NCI-H187 (cell line): ENCODE measurements at places on chromosomes 5 and 9.

DNA sequence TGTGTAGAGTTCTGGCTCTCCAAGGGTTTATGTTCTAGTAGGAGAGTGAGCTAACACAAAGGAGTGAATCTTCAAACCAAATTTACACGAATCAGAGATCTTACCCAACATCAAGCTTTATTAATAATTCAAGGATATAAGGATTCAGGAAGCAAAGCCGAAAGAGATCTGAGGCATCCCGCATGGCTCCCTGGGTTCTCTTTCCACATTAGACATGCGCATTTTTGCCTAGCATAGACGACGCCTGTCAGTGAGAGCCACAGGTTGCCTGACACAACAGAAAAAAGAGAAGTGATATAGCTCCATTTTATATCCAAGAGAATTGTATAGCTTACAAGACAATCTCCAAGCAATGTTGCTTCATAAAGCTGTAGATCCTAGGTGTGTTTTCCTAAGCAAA, 52.6 kb downstream of the ESM1 start:
- DNase-seq, result no peak

DNA sequence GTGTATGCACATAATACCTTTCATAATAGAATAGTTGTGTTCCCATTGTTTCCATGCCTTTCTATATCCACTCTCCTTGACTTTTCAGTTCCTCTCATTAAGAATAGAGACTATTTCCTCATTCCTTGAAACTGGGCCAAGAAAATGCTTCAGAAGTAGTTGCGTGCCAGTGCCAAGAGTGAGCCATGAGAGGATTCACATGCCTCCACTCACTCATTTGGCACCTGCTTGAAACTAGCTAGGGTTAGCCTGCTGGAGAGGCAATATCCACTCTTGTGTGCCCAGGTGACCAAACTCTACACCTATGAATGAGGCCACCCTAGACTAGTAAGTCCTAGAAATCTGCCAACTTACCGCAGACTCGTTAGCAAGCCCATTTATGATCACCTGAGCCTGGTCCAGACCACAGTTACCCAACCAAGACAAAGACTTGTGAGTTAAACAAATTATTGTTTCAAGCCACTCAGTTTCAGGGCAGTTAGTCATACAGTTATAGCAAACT, 276.3 kb downstream of the EPB41L4A start:
- DNase-seq, result no peak

GRCh38 chr5:38079620-38080402, 178.5 kb upstream of the EGFLAM start:
- DNase-seq, result no peak

DNA sequence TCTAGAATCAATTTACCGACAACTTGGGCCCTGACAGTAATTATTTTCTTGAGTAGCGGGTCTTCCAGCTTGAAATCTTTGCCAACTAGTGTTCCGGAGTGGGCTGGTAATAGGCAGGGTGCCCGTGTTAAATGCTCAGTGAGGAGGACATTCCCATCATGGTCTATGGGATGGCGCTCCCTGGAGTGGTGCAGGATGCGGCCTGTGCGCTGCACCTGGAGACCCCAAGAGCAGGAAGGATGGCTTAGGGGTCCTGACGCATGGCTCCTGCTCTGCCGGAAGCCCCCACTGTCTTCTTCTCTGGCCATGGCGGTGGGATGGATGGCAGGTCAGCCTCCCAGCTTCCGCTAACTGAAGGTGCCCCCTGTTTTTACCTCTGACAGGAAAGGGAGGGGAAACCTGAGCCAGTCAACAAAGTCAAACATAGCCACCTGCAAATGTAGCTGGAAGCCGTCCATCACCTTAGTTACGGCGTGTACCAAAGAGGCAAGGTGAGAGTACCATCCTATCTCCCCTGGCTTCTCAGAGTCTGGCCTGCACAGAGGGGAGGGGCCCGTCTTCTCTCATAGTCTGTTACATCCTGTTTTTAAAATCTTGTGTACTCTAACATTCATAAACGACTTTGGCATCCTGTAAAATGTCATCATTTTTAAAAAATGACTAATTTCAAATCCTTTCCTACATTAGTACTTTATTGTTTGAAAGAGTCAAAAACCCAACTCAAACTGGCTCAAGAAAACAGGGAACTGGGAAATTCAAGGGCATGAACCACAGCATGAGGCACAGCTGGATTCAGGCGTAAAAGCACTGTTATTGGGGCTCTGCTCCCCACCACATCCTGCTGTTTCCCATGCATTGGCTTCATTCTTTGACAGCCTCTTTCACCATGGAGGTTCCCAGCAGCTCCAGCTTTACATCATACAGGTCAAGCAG, 28.5 kb upstream of the UNC5A start:
- DNase-seq, result no peak

DNA sequence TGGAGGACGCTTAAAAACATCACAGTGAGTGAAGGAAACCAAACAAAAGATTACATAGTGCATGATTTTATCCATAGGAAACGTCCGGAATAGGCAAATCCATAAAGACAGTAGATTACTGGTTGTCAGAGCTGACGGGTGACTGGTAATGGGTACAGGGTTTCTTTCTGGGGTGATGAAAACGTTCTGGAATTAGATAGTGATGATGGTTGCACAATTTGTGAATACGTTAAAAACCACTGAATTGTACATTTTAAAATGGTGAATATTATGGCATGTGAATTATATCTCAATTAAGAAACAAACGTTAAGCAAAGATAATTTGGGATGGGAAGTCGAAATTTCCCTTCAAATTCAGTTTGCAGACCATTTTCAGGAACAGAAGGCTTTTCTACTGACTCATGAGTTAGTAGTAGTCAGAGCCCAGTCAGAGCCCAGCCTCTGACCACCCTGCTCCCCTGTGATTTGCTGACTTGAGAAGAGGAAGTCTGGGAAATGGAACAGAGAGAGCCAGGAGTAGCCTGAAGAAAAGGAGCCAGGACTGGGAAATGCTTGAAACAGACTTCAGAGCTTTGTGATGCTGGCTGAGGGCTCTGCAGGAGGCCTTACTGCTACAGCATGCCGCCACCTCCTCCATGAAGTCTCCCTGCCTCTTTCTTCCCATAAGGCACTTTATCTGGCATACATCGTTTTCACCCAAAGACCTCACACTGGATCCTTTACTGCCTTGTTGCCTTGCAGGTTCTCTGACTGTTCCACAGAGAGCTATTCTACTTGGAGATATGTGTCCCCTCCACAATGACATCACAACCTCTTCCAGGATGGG, 46.4 kb upstream of the CTNNA1 start:
- no peak for DNase-seq

DNA sequence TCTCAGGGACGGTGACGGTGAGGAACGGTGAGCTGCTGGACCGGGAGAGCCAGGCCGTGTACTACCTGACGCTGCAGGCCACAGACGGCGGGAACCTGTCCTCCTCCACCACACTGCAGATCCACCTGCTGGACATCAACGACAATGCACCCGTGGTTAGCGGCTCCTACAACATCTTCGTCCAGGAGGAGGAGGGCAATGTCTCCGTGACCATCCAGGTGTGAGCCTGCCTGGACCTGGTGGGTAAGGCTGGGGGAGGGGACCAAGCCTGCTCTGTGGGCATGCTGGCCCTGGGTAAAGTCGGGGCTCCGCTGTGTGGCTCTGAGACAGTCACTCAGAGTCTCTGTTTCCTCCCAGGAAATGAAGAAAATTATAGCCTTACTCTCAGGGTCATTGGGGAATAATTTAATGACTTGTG, 29.3 kb downstream of the CDHR2 start:
- no peak for DNase-seq

DNA sequence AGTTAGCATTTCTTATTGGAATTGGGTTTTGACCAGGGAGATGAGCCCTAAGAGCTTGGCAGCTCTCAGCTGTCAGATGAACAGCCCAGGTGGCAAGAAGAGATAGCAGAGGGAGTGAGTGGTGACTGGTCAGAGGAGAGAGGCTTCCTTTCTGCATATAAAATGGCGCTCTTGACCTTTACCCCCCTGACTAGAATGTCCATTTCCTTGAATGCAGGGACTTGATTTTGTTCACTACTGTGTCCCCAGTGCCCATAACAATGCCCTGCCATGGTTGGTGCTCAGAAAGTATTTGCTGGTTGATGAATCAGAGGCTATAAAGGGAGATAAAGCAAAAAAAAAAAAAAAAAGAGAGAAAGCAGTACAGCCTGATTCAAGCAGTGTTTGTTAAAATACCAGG, 7.2 kb downstream of the CHMP5 start:
- DNase-seq, result no peak

DNA sequence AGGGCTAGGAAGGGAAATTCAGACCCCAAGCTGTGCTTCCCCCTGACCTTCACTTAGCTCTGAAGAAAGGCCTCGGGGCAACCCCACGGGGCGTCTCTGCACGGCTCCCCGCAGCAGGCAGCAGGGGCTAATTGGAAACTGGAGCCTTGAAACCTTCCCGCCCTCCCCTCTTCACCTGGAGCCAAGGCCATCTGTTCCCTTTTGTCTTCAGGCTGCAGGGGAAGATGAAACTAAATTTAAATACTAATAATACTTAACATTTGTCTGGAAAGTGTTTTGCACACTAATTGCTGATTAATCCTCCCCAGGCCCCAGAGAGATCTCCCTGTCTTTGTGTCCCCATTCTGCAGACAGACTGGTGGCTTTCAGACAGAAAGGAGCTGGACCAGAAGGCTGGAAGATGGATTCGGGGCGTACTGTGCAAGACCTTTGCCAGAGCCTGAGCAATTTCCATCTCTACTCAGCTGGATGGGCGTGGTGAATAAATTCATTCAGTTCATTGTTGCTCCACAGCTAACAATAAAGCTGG, 34.1 kb upstream of the CPLX2 start:
- DNase-seq, result peak; percentile 21

DNA sequence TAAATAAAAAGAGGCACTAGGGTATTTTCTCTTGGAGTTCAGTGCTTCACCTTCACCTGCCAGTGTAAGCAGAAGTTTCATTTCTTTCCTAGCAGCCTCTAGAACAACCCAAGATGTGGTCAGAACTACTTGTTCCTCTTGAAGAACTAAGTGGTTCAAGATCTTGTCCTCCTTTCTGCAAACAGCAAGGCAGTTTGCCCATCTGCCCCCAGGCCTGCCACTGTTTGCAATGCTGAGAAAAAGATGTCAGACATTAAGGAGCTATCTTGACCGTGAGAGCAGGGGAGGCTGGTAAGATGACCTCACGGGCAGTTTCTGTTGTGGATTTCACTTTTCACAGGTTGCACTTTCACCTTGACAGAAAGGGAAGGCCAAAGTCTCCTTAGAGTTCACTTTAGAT, 52.0 kb upstream of the KLF4 start:
- DNase-seq, result no peak

GRCh38 chr5:90948969-90949368, 390.4 kb downstream of the ADGRV1 start:
- DNase-seq, result no peak

GRCh38 chr9:128034821-128035652, 32.1 kb downstream of the NAIF1 start:
- DNase-seq, result peak; percentile 30

DNA sequence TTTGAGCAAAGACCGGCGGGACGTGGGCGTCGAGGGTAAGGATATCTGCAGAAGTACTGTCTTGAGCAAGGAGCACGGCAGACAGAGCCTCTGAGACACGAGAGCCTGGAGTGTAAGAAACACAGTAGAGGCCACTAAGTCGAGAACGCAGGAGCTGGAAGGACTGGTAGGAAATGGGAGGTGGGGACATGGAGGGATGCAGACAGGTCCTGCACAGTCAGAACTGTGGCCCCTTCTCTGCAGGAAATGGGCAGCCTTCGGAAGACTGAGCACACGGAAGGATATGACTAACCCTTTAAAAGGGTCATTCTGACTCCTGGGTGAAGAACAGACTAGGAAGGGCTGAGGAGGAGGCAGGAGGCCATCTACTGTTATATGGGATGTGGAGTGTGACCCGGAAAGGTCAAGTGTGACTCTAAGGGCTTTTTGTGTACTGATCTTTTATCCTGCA, 1.4 kb upstream of the CAMSAP1 start:
- no peak for DNase-seq

- no peak for DNase-seq
These were observed 224.4 kb downstream of the FRMD3 start for GRCh38 chr9:83313781-83314180.

- DNase-seq, result no peak
These were observed 118.5 kb downstream of the INVS start for GRCh38 chr9:100217536-100217935.

DNA sequence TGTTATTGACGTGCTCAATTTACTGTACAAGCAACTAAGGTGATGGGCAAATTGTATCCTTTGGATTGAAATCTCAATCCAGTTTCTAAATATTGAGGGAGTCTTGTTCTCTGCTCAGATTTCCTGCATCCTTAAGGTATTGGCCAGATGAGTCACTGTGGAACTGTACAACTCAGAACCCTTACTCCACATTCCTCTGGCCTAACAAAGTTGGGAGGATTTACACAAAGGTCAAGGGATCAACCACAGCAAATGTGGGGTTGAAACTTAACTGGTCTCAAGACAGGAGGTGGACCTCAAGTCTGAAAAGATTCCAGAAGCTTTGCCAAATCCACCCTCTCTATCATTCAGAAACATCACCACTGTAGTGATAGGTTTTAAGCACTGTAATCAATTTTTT, 81.5 kb upstream of the AGXT2 start:
- no peak for DNase-seq

DNA sequence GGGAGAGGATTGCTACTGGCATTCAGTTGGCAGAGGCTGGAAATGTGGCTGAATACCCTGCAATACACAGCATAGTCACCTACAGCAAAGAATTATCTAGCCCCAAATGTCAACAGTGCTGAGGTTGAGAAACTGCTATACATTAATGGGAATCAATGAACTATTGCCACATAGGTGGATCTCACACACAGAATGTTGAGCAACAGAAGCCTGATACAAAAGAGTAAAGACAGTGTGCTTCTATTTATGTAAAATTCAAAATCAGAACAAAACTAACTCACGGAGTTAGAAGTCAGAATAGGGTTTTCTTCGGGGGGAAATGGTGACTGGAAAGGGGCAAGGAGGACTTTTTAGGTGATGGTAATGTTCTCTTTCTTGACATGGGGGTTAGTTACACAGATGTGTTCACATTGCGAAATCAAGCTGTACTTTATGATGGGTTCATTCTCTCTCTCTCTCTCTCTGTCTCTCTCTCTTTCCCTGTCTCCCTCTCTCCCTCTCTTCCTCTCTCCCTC, 45.7 kb upstream of the PANK3 start:
- no peak for DNase-seq

DNA sequence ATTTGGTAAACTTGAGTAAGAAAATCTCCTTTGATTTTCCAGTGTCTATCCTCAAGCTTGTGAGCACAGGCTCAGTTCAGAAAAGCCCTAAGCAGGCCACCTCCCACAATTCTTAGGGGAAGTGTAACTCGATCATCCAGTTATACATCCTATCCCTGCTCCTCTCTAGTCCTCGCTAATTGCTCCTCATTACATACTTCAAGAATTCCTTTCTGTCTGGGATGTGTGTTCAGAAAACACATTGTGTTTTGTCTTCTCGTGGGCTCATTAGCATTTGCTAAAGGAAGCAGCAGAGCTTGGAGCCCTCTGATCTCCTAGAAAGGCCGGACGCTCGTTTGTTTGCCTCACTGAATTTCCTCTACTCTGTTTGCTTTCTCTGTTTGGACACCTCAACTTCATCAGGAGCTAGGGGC, 268.2 kb upstream of the RFX3 start:
- DNase-seq, result peak; percentile 19

DNA sequence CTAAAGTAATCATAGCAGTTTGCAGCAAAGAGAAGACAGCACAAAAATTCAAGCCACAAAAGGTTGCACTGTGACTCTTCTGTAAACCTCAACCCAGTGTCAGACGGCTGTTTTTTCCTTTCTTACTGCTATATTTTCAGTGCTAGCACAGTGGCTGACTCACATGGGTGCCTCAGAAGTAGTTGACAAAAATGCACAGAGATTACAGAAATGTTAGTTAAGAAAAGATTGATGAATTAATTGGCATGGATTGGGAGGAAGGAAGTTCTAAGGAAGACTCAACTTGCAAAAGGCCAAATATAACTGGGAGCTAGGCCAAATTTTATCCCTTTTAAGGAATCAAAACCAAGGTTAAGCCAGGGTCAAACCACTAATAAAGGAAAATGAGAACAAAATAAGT, 43.7 kb upstream of the ITGA1 start:
- DNase-seq, result no peak
